ENCODE measurements at places on chromosomes 13 and 19.

GRCh38 chr19:32415669-32416068 is 10.1 kb downstream of the DPY19L3 start:
- DNase-seq = no peak

DNA sequence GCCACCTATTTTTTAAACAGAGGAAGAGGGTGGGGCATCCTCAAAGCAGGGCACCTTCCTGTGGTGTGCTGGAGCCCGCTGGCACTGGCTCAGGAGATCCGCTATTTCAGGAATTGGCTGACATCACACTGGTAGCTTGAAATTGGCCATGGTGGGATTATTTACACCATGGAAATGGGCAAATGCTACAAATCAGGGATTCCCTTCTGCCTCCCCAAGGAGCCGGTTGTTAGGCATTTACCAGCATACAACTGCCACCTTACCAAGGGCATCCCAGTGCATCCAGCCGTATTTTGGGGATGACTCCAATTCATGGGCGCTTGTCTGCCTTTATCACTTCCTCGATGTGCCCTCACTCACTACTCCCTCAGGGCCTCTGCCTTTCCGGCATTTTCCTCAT is 14.2 kb downstream of the HRC start:
- no peak for DNase-seq

DNA sequence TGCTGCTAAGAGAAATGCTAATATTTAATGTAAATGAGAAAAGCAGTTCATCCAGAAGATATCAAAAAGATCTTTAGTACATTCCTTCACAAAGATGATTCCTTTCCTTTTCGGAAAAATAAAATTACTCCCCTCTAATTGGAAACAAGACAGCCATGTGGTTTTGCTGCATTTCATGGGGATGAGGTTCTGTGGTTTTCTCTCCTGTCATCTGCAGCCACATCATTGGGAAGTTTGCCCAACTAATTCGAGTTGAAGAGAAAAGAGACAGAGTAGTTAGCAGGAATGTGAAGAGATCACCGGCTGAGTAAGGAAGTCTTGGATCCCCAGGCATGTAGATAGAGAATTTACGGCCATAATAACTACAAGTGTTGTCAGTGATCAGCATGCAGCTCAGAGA is 122.1 kb downstream of the CYSLTR2 start:
- no peak for DNase-seq

DNA sequence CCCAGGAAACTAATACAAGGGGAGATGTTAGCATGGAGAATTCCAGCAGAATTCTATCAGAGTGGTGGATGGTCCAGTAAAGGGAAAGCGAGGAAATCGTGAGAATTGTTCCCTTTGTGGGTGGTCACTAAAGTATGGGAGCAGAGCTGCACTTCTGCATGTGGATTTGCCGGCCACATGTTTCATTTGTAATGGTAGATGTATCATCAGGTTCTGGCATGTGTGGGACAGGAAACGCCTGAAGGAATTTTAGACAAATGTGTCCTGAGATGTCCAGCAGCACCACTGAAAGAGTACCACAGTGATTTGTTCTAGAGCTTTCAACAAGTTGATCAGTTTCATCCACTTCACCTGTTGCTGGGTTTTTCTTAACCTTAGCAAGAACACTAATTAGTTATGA is 308.4 kb downstream of the SHISA2 start:
- DNase-seq = no peak

- peak; percentile 31 for DNase-seq
Measured at GRCh38 chr13:32581177-32581786, 5.0 kb upstream of the PDS5B start.

DNA sequence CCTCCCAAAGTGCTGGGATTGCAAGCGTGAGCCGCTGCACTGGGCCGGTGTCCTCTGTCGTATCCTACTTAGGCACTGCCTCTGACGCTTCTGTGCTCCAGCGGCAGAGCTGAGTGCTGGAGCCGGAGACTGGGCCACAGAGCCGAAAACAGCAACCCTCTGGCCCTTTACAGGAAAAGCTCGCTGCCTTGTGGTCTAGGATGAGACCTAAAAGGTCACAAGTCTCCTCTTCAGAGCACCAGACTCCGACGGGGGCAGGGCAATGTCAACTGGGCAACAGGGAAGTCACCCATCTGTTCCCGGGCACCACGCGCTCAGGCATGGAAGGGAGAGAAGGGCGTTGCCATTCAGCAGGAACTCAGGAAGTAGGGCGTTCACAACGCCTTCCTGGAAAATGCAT is 91.7 kb downstream of the GADD45B start:
- DNase-seq = no peak

DNA sequence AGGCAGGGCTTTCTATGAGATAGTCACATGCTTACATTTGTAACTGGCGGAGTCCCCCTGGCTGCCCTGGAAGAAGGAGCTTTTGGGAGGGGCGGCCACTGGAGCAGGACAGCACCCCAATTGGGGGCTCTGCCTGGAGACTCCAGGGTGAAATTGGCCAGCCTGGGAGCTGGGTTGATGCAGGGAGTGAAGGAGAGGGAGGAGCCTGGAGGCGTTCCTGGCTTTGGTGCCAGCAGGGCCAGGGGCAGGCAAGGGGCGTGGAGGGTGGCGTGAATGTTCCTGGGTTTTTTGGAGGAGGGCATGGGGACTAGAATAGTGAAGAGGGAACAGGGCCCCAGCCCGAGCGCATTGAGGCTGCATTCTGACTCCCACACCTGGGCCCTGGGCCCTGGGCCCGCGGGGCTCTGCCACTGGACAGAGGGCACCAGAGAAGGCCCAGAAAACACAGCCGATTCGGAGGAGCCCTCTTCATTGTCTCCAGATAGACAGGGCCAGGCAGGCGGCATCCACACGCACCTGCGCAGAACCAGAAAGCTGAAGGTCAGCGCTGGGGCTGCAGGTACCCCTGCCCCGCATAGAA is 29.5 kb downstream of the COMP start:
- no peak for DNase-seq

DNA sequence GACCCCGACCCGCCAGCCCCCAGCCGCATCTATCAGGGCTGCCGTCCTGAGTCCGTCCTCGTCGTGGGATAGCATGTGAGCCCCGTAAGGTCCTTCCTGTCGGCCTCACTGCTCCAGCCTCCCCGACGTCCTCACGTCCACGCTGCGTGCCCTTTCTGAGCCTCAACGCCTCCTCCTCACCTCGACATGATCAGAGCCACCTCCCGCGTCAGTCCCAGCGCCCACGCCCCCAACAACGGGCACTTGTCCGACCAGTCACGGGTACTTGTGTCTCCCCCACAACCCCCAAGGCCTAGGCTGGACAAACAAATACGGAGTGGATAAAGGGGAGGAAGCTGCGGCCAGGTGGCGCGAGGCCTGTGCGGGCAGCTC is 665 bp downstream of the ZNF497 start:
- DNase-seq = peak; percentile 34

- peak; percentile 44 for DNase-seq
Measured at GRCh38 chr19:42281146-42281826, 12.2 kb downstream of the CIC start.

- DNase-seq = peak; percentile 58
Measured at GRCh38 chr13:42110410-42111155, 62.1 kb downstream of the DGKH start.

DNA sequence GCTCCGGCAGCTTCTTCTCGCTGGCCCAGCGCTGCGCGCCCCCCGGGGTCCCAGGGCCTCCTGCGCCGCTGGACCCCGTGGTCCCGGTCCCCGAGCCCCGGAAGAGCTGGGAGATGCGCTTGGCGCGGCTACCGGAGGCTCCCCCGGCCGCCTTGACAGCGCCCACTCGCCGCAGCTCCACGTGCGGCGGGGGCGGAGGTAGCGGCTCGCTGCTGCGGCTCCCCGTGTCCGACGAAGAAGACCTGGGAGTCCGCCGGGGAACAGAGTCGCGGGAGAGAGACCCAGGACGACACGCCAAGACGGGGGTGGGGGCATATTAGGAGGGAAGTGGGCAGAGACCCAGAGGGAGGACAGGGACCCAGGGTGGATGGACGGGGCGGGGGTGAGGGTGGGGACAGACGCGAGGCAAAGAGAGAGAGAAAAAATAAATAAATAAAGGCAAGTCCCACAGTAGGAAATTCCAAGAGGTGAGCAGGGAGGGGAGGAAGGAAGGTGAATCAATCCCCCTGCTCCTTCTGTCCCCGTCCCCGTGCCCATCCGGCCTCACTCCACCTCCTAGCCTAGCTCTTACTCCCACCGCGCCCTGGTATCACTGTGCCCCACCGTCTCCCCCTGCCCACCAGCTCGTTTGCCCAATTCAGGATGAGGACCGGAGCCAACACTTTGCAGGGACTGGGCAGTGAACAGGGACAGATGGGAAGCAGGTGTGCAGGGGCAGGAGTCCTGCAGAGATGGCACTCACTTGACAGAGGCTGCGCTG is 826 bp downstream of the RASIP1 start:
- DNase-seq = no peak

- DNase-seq = no peak
Measured at GRCh38 chr13:37181620-37182019, 76.2 kb upstream of the CSNK1A1L start.

DNA sequence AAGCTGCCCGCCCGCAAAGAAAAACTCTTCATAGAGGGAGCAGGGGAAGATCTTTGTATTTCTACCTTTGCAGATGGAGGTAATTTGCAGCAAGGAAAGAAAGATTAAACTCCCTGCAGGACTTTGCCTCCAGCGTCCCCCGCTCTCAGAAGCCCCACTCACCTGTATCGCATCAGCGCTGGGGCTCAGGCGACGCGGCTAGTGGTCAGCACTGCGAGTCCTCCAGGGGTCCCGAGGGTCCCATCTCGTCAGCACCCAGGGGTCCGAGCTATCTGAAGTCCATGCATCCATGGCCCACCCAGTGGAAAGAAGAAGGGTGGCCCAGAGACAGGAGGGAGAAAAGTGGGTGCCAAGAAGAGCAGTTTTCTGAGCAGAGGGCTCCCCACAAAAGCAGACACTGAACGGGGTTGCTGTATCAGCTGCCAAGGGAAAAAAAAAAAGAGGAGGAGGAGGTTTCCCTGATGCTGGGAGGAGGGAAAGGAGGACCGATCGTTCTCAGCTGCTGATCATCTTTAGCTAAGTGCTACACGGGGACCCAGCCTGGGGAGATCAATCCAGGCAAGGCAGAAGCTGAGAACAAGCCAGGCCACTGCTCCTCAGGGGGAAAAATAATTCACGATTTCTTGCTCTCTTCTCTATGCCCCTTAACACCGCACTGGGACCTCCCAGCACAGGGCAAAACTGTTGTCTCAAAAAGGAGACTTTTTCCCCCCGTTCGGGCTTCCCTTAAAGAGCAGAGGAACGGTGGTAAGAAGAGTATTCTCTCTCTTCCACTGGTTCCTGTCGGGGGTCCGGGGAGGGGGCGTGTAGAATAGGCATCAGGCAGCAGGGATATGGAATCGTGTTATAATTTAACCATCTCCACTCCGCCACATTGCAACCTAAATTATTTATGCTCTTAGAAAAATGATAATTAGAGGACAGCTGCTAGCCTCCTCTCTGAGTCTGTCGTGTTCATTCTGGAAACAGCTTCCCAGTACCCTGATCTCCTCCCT is 117.7 kb upstream of the CACNA1A start:
- DNase-seq = no peak

- DNase-seq = no peak
Measured at GRCh38 chr13:20195801-20196200, 3.1 kb upstream of the GJB2 start.

- no peak for DNase-seq
Measured at GRCh38 chr13:42412812-42413483, 141.0 kb downstream of the AKAP11 start.

DNA sequence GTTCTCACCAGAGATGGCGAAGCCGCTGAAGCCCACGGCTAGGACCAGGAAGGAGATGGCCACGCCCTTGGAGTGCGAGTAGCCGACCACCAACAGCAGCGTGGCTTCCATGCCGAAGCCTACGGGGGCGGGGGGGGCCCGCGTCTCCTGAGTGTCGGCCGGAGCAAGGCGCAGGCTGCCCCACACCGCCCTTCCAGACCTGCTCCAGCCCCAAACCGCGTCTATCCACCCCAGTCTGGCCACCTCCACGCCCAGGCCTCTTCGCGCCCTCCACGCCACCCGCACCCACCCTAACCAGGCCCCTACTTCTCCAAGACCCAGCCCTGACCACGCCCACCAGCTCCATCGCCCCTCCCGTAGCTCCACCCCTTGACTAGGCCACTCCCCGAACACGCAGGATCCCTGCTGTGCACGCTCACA is 6.2 kb downstream of the GFY start:
- no peak for DNase-seq

DNA sequence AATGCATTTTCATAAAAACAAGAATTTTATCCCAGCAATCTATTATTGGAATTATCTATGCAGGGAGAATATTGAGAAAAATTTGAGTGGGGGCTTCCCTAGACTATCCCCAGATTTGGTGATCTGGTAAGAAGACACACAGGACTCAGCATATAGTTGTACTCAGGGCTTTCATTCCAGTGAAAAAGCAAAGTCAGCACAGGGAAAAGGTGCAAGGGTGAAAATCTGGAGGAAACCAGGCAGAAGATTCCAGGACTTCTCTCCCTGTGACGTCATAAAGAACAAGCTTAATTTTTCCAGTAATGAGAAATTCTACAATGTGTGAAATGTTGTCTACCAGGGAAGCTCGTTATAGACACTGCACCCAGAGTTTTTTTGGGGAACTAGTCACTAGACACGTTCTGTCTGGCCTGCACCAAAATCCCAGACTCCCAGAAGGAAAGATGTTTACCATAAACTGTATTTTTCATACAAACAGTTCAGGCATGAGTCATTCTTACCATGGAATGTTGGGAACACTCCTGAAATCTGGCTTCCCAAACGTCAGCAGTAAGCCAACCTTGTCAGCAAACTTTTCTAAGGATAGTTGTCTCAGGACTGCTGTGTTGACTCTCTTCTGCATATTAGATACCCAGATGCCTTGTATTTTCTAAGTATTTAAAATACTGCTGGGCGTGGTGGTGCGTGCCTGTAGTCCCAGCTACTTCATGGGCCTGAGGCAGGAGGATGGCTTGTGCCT is 107.4 kb downstream of the DNAJC3 start:
- DNase-seq = no peak

DNA sequence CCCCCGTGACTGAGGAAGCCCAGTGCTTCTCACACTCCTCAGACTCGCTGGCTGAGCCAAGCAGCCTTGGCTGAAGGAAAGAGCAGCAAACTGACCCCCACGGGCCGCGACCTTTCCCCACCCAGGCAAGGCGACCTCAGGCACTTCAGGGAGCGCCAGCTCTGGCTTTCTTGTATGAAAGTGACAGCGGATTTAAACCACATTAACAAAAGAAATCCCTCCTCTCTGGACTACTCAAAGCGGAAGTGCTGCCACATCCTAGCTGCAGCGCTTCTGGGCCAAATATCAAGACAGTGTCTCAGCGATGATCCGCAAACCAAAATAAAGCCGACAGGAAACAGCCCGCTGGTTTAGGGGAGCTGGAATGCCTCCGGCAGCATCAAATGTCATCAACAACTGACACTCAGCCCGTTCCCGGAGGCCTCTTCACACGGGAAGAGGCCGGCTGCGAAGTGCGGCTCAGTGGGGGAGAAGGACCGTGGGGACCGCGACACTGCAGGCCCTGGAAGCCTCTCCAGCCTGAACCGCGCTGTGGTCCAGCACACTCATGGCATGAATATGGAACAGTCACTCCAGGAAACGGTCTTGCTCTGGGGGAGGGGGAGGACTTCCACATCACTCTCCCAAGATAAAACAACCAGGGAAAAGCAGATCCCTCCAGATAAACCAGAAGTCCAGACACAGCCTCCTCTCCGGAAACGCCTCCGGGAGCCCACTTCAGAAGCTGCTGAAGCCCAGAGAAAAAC is 1.4 kb downstream of the RASA3 start:
- peak; percentile 47 for DNase-seq

- no peak for DNase-seq
Measured at GRCh38 chr13:39770221-39771090, 115.0 kb downstream of the COG6 start.

GRCh38 chr19:15296353-15296752 is 36.0 kb downstream of the BRD4 start:
- no peak for DNase-seq

GRCh38 chr13:46614582-46614981 is 61.6 kb downstream of the LRCH1 start:
- no peak for DNase-seq
